ENCODE measurements at places on chromosomes 3 and 15.

DNA sequence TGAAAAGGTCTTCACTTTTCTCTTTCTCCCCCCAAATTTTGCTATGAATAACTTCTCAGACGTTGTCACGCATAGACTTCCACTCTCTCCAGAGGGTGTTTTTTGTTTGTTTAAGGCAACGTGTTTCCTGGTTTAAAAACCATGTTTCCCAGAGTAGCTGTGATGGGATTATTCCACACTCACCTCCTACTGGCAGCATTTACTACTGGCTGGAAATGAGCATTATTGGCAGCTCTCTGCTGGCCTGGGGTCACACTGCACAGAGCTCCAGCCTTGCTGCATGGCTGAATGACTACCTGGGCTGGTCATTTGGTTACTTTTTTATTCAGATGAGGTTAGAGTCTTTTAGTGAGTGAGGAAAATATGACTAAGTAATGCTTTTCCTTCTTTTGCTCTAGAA is 65.2 kb downstream of the RARB start:
- DNase-seq: no peak

GRCh38 chr15:80234883-80235282 is 17.1 kb downstream of the CTXND1 start:
- DNase-seq: no peak

- no peak for DNase-seq
These were observed 46.8 kb upstream of the MCF2L2 start for GRCh38 chr3:183475016-183475763.

GRCh38 chr3:16800361-16800760 is 84.4 kb upstream of the PLCL2 start:
- DNase-seq: no peak

DNA sequence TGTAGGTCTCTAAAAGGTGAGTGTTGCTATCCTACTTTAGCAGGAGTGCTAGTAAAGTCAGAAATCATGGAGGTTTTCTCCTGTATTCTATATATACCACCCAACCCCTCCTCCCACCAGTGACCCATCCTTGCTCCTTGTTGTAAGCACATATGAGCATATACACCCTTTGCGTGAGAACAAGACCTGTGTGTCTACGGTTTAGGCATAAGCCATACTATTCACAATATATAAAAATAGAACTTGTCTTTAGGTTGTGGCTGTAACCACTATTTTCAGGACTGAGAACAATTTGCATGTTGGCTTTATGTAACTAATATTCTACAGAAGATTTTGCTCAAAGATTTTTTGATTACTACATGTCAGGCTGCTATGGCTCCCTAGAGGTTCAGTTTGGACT is 59.1 kb upstream of the TOP2B start:
- no peak for DNase-seq

DNA sequence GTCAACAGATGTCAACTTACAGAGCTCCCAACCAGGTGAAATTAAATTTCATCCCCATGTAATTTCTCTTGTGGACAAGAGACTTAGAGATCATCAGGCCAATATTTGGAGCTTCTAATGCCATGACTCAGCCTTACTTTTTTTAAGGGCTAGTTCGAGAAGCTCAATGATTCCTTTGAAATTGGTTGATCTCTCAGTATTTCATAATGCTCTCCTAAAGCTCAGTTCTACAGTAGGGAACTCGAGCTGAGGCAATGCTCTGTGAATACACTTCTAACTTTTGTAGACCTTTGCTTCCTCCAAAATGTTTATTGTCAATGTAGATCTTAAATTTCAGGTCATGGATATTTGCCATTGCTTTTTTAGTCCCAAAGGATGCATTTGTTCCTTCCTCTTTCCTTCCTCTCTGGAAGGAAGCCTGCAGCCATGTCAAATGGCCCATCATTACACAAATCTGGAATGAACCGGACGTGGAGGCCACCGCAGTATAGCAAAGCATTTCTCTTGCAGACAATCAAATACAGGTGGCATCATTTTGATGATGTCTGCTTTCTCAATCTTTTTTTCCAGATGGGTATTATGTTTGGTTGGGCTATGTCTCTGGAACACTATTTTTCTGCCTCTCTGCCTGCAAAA is 28.3 kb downstream of the STARD5 start:
- DNase-seq: no peak

- DNase-seq: no peak
These were observed 78.6 kb downstream of the MYLK start for GRCh38 chr3:123805504-123805903.

GRCh38 chr3:198018416-198018815 is 58.4 kb downstream of the LMLN start:
- DNase-seq: no peak

- DNase-seq: no peak
These were observed 15.9 kb upstream of the ACTL6A start for GRCh38 chr3:179546814-179547241.

GRCh38 chr15:38154837-38155236 is 97.8 kb upstream of the SPRED1 start:
- no peak for DNase-seq

DNA sequence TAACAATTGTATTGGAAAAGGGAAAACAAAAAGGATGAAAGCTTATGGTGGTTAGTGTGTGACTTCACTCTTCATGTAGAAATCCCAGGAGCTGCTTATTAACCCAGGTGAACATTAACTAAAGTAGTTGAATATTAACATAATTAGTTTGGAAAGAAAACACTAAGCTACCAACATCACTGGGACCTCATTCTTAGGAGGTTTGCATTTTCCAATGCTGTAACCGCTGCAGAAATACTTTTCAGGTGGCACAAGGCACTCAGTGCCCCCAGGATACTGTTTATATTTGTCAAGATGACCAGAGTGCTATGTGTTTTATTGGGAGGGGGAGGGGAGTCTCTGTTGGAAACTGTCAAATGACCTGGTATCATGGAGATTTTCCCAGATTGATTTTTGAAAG is 25.9 kb upstream of the VILL start:
- no peak for DNase-seq

GRCh38 chr15:79164465-79164864 is 73.9 kb upstream of the RASGRF1 start:
- DNase-seq: no peak

- no peak for DNase-seq
These were observed 278.1 kb downstream of the ULK4 start for GRCh38 chr3:41683666-41684350.

- no peak for DNase-seq
These were observed 46.7 kb downstream of the PARP14 start for GRCh38 chr3:122727294-122727693.

DNA sequence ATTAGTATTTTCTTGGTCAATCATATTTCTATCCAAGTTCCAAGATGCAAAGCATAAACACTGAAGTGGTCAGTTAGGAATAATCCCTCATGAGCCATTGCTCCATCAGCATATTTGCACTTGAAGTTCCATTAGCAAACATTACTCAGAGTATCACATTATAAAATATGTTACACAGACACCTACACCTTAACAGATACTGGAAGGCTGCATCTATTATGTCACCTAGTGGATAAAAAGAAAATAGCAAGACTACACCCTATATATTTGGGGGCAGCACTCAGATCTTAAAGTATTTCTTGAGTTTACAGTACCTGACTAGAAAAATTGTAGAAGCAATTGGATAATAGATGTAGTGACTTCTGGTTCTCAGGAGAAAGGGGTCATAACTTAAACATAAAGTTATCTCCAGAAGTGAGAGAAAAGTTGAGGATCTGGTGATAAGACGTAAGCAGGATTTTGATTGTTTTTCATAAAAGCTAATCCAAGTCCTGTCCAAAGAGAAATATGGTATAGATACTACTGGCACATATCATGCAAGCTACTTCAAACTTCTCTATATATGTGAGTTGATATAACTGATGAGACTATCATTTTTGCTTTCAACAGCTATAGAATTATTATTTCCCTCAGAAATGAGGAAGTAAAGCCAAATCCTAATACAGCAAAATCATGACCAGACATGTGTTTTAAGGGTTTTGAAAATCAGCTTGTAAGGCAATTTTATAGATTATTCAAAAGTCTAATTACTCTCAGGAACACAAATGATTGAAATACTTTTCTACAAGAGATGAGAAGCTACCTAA is 422.2 kb downstream of the GBE1 start:
- no peak for DNase-seq

- no peak for DNase-seq
These were observed 31.9 kb upstream of the ZNF280D start for GRCh38 chr15:56765251-56765650.

GRCh38 chr3:64039981-64040733 is 16.9 kb upstream of the PSMD6 start:
- no peak for DNase-seq

DNA sequence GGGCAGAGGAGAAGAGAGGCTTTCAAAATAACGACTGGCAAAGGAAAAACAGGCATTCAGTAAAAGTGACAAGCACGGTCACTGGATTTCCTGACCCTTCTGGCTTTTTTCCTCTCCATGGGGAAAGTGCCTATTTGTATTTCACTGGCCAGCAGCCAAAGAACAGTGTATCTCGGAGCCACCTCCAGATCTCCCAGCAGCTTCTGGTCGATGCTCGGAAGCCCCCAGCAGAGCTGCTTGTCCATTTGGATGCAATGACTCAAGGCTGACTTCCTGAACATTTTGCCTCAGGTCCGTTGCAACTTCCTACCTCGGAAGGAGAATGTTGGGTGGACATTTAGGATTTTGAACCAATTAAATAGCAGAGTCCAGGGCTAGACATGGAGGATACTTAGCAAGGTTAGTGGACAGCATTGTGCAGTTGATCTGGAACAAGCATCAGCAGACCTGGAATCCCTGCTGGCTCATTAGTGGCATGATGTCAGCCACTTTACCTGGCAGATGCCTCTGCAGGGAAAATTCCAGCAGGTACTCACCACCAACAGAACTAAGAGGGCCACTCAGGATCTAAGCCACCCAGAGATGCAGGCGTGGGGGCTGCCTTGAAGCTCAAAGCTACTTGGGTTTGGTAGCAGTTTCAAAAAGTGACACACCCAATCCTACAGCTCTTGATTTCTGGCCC is 1.1 kb downstream of the FAM107A start:
- no peak for DNase-seq

- DNase-seq: no peak
These were observed 597.2 kb downstream of the EDEM1 start for GRCh38 chr3:5784690-5785089.

DNA sequence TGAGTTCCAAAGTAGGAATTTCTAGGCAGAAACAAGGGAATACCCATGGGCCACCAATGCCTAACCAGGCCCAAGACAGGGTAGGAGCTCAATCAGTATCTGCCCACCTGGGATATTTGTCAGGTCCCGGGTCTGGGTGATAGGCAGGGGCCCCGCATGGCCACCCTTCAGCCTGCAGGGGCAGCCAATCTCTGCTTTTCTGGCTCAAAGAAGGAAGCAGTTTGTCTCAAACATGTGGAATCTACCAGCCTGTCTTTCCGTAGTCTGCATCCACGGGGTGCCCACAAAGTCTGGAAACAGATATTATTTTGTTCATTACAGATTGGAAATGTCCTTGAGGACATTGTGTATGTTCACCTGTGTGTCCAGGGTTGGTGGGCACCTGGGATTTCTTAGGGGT is 56.2 kb downstream of the CEMIP start:
- DNase-seq: no peak

DNA sequence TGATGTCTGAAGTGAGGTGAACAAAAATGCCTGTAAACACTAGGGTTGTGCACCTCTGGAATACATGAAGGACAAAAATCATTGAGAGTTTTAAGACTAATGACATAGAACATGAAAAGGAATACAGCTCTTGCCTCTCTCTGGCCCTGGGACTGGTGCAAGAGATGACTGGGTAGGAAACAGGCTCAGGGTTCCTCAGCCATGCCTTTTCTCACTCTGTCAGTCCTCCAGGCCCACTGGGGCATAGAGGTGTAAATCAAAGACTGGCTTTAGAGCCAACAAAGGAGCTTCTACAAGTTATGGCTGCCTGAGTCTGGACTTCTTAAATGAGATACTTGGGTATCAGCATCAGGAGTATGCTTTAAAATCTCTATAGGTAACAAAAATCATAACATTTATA is 554.7 kb upstream of the KCNMB2 start:
- DNase-seq: no peak

- no peak for DNase-seq
These were observed 66.0 kb downstream of the TRIM71 start for GRCh38 chr3:32883817-32884216.

DNA sequence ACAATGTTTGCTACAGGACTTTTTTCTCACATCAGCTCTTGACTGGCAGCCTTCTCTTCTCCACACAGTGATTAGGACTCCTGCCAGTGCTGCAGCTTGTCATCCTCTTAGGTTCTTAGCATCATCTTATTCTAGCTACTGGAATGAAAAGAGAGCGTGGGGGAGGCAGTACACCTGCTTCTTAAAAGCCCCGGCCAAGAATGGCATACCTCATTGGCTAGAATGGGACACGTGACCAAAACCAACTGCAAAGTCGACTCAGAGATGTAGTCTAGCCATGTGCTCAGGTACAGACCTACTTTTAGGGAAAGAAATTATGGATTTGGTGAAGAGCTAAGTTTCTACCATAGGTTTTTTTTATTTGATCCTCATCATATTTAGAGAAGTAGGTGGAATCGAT is 44.1 kb downstream of the RARB start:
- DNase-seq: no peak

GRCh38 chr3:149382101-149382467 is 4.6 kb upstream of the TM4SF1 start:
- no peak for DNase-seq

GRCh38 chr15:90001683-90002427 is 731 bp downstream of the ZNF710 start:
- peak; percentile 62 for DNase-seq

- DNase-seq: no peak
These were observed 64.4 kb upstream of the ACAN start for GRCh38 chr15:88738796-88739195.

DNA sequence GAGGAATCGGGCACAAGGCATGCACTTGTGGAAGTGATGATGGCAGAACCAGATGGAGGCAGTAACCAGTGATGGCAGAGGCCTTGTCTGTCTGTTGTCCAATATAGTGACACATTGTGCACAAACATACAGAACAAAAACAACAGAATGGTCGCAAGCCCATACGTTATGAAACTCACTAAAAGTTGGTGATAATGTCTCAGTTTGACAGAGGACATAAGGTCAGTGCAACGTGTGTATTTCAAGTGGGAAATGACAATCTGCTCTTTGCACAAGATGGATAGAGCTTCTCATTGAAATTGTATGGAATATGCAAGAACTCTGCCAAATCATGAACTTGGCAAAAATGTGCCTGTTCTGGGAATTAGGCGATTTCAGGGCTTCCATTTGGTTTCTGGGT is 169.2 kb downstream of the EPHB1 start:
- DNase-seq: no peak

DNA sequence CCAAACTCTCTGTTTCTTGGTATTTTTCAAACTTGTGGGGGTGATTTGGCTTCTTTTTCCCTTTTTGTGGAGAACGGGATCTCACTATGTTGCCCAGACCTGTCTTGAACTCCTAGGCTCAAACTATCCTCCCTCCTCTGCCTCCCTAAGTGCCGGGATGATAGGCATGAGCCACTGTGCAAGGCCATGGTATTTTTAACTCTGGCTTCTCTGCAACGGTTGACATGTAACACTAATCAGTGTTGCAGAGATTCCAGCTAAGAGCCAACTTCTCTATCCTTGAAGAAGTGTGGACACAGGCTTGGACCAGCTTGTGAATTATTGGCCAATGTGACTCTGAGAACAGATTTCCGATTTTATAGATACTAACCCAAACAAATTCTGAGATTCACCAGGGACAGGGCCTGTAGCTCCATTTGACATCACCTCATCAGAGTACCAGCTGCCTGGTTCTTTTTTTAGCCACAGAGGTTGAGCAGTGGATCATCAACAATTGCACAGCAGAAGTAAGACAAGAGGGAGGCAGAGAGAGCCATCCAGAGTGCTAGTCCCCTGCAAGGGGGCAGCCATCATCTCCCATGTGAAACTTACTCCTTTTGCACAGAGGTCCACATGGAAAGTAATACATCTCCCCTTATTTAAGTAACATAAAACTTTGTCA is 98.1 kb upstream of the SYNPR start:
- no peak for DNase-seq
